ENCODE measurements at places on chromosomes 12 and 14. TPM values are rescaled to one million over a fixed set of nuclear protein-coding genes. Genes with fewer than 3 reads are reported as not detected.

The TAS2R46 gene
- total RNA-seq: 3.8 TPM

The SLC39A2 gene
- not detected for total RNA-seq

The PIK3C2G gene
- 0.27 TPM for total RNA-seq

The AICDA gene
- total RNA-seq: 1.1 TPM

The FOXN3 gene
- 146 TPM for total RNA-seq

All from sigmoid colon (tissue), 7 donors.